Tongue (tissue), 3 donors: ENCODE measurements at places on chromosomes 12 and 14. TPM values are rescaled to one million over a fixed set of nuclear protein-coding genes. Genes with fewer than 3 reads are reported as not detected.

The RAB21 gene
- 42.7 TPM for total RNA-seq

The PNP gene
- total RNA-seq: 9.2 TPM

The TEDC1 gene
- 6.4 TPM for total RNA-seq

The ESPL1 gene
- total RNA-seq: 8.9 TPM

The SLC39A5 gene
- 0.31 TPM for total RNA-seq

The B4GALNT1 gene
- 3.3 TPM for total RNA-seq

The OAS1 gene
- total RNA-seq: 7.8 TPM

The PLEKHG7 gene
- not detected for total RNA-seq

The TAS2R14 gene
- total RNA-seq: 9.1 TPM

The TAS2R31 gene
- total RNA-seq: 17.7 TPM

The DEGS2 gene
- 4.9 TPM for total RNA-seq

The MGP gene
- total RNA-seq: 97.7 TPM

The MYH7 gene
- total RNA-seq: 218 TPM

The B4GALNT3 gene
- 14.0 TPM for total RNA-seq

The CNTN1 gene
- 35.4 TPM for total RNA-seq

The DAO gene
- not detected for total RNA-seq

The BATF gene
- total RNA-seq: not detected

The PIP4P1 gene
- total RNA-seq: 19.5 TPM

The LHX5 gene
- not detected for total RNA-seq

The KRT75 gene
- 0.21 TPM for total RNA-seq

The BDKRB1 gene
- 1.8 TPM for total RNA-seq

The ZBTB42 gene
- total RNA-seq: 11.3 TPM

The C12orf54 gene
- not detected for total RNA-seq

The LYZ gene
- total RNA-seq: 32.8 TPM

The KRT86 gene
- total RNA-seq: not detected

The CRACR2A gene
- total RNA-seq: 5.1 TPM

The PLXNC1 gene
- 13.4 TPM for total RNA-seq

The FAM90A1 gene
- not detected for total RNA-seq

The CIROP gene
- total RNA-seq: not detected

The STRAP gene
- 60.3 TPM for total RNA-seq

The ZNF219 gene
- 15.1 TPM for total RNA-seq

The KCNJ8 gene
- total RNA-seq: 50.1 TPM

The HIF1A gene
- 93.0 TPM for total RNA-seq

The KCNMB4 gene
- total RNA-seq: 6.1 TPM

The ASCL1 gene
- not detected for total RNA-seq

The STAT6 gene
- total RNA-seq: 59.1 TPM

The CDK17 gene
- total RNA-seq: 88.2 TPM

The PLA2G1B gene
- not detected for total RNA-seq

The BBOF1 gene
- 3.1 TPM for total RNA-seq

The IQSEC3 gene
- total RNA-seq: 0.82 TPM

The NKX2-1 gene
- total RNA-seq: not detected

The PSMB11 gene
- total RNA-seq: not detected

The BICD1 gene
- total RNA-seq: 14.0 TPM

The SERPINA9 gene
- not detected for total RNA-seq

The SRGAP1 gene
- total RNA-seq: 6.1 TPM

The FSCB gene
- total RNA-seq: 0.10 TPM

The CLEC14A gene
- 42.2 TPM for total RNA-seq

The NPAS3 gene
- 4.4 TPM for total RNA-seq

The NYNRIN gene
- 35.1 TPM for total RNA-seq

The FGF6 gene
- total RNA-seq: 50.7 TPM

The CCDC196 gene
- not detected for total RNA-seq

The AMIGO2 gene
- 2.5 TPM for total RNA-seq

The LRRC9 gene
- total RNA-seq: under 0.01 TPM

The C1R gene
- 100 TPM for total RNA-seq

The VRTN gene
- total RNA-seq: not detected

The HPD gene
- 1.0 TPM for total RNA-seq

The BIN2 gene
- total RNA-seq: 3.8 TPM

The NIN gene
- 51.8 TPM for total RNA-seq
